ENCODE measurements at places on chromosomes 4 and X.

- DNase-seq, result no peak
Observed at GRCh38 chr4:109877400-109877799, 29.5 kb downstream of the LRIT3 start.

DNA sequence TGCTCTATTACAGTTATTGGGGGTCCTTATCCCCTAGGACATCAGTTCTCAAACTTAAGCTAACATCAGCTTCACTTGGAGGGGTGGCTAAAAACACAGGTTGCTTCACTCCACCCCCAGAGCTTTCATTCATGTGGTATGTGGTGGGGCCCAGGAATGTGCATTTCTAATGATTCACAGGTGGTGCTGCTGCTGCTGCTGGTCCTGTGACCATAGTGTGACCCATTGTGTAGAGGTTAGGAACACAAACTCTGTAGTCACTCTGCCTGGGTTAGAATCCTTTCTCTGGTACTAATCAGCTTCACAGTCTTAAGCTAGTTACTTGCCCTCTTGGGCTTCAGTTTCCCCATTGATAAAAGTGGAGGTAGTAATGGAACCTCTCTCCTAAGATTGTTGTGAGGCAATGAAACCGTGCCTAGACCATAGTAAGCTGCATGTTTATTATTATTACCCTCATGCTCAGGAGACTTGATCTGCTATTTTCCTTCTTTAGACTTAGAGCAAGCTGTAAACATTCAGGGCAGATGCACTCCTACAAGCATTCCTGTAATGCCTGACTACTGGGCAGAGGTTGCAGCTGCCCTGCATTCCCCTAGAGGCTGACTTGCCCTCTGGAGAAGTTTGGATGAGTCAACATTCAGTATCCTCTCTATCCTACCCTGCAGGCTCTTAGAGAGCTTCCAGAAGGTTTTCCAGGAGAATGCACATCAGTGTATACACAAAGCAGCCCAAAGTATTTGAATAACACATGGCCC is 94.1 kb upstream of the ACSL4 start:
- DNase-seq, result no peak

DNA sequence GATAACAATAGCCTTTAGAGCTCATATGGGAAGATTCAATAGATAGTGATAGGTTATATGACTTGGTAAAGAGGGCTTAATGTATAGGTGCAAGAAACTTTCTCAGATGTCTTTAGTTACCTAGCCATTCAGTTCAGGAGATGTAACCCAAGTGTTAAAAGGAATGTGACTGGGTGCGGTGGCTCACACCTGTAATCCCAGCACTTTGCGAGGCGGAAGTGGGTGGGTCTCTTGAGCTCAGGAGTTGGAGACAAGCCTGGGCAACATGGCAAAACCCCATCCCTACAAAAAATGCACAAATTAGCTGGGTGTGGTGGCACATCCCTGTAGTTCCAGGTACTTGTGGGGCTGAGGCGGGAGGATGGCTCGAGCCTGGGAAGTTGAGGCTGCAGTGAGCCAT is 7.9 kb downstream of the TET2 start:
- no peak for DNase-seq

DNA sequence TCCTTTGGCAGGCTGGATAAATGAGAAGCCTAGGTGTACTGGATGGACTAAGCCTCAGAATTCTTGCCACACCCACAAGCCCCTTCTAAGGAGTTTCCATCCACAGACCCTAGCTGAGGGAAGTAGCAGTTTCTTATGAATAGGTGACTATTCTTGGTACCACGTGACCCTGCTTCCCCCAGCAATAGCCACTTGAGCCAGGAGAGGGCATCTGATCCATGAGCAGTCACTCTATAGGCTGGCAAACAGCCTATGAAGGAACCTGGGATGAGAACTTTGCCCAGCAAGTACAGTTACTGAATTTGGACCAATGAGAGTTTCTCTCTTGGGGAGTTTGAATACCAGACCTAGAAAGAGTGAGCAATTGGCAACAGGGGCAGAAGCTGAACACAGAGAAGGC is 84.0 kb downstream of the RTL9 start:
- DNase-seq, result peak; percentile 69

DNA sequence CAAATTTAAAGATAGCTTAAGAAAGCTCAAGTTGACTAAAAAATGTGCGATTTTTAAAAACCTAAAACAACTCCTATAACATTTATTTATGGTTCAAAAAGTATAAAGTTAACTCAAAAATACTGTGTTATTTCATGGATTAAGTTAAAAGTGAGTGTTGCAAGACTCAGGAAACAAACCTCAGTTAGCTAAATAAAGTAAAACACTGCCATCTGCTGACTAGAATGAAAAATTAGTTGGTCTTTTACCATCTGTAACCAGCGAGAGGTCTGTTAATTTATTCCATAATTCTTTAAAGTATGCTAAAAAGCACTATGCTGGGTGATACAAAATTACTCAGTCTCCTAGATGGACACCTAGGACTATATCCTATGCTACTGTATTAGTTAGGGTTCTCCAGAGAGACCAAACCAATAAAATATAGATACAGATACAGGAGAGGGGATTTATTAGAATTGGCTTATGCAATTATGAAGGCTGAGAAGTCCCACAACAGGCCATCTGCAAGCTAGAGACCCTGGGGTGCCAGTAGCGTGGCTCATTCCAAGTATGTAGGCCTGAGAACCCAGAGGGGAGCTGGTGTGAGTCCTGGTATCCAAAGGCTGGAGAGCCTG is 4.9 kb upstream of the WDFY3 start:
- peak; percentile 52 for DNase-seq

- DNase-seq, result no peak
Observed at GRCh38 chrX:109720947-109721346, 12.1 kb downstream of the ACSL4 start.

DNA sequence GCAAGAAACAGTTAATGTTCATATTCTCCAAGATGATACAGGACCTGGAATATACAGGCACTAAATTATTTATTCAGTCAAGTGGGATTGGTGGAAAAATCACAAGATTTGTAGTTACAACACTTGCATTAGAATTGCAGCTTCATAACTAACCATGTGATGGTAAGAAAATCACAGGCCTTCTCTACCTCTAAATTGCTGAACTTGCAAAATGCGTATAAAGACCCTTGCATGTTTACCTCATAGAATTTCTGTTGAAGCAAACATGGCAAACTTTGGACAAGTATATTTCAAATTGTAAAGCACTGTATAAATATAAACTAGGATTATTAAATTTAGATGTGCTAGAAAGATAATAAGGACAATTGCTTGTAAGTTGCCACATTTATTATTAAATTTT is 215.1 kb downstream of the TMA16 start:
- DNase-seq, result no peak

DNA sequence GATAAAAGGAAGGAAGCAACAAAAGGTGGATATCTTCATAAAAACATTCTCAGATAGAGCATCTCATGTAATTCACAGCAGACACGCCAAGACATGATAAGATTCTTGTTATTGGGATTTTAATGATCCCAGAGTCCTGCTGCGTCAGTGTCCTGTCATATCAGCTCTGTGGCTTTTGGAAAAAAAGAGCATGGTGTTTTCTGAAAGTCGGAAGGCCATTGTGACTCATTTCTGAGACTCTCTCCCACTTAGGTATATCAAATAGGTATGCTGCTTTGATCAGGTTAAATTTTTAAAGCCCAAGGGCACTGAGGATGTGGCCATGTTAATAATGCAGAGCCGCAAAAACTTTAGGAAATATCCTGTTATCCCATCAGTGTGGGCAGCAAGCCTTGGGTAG is 481.0 kb downstream of the KCNIP4 start:
- no peak for DNase-seq

GRCh38 chr4:3044870-3045819 is 29.2 kb downstream of the HTT-AS start:
- DNase-seq, result no peak

DNA sequence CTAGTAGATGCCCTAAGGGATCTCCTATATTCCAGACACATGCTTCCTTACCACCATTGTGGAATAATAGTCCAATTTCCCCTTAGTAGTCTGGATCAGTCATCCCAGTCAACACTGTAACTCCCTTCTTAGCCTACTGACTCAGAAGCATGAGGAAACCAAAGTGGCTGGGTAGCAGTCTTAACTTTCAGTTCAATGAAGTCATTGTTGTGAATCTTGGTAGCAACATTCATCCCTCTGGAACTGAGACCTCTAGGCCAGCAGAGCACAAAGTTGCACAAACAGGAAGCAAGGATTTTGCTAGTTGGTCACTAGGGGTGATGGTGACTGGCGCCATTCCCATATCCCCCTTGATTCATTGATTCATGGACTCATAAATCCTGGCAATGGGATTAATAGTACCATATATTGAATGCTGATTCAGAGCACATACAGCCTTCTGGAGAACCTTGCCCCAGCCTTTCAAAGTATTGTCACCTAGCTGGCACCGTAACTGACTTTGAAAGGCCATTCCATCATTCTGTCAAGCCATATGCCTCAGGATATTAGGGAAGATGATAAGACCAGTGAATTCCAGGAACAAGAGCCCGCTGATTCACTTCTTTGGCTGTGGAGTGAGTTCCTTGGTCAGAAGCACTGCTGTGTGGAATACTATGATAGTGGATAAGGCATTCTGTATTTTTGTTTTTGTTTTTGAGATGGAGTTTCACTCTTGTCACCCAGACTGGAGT is 19.7 kb upstream of the GPAT3 start:
- no peak for DNase-seq

- no peak for DNase-seq
Observed at GRCh38 chrX:3465017-3465416, 118.6 kb upstream of the MXRA5 start.

GRCh38 chrX:108221301-108221864 is 129.8 kb downstream of the ATG4A start:
- no peak for DNase-seq

DNA sequence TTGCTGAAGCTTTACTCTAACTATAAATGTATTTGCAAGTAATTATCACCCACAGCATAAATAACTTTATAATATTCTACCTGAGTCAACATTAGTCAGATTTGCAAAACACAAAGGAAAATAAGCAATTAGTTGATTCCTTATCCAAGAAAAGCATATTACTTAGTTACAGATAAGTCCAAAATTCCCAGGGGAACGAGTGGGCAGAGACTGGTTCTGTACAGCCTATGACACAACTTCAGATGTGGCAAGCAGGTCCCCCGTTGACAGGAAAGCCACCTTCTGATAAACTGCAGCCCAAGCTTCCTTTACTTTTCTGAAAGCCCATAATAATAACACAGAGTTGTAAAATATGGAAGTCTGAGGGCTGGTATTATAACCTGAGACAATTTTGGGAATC is 62.4 kb upstream of the NDP start:
- DNase-seq, result peak; percentile 8

DNA sequence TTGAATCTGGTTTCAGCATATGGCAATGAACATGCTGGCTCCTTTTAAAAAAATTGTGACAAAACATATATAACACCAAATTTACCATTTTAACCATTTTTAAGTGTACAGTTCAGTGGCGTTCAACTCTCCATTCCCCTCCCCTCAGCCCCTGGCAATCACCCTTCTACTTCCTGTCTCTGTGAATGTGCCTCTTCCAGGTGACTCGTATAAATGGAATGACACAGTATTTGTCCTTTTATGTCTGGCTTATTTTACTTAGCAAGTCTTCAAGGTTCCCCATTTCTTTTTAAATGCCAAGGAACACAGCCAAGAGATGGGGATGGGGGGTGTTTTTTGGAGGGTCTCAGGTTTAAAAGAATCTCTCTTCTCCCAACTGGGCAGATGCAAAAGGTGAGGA is 35.4 kb upstream of the BCLAF3 start:
- no peak for DNase-seq

DNA sequence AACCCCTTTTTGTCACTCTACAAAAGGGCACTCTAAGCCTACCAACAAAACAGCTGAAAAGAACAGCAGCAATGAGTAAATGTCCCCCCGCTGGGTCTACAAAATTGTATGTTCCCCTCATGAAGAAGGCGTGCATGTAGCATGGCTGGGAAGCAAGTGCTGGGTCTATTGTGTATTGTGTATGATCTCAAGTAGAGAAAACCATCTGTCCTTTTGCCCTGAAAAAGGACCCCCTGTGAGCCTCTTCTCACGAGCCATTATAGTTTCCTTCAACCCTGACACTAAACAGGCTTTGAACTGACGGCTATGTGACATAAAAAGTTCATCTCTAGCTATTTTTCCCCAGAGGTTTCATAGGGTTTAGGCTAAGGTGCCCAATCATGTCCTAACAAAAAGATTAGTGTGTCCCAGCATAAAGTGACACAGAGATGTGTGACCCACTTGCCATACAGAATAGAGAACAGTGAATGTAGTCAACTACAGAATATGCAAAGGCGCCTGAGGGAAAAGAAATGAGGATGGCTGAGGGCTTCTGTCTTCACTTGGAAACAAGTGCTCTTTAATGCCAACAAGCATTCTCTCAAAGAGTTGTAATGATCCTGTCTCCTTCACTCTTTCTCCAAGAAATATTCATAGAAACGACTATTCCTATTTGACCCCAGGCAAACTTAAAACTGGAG is 27.3 kb downstream of the COL25A1 start:
- DNase-seq, result peak; percentile 2

DNA sequence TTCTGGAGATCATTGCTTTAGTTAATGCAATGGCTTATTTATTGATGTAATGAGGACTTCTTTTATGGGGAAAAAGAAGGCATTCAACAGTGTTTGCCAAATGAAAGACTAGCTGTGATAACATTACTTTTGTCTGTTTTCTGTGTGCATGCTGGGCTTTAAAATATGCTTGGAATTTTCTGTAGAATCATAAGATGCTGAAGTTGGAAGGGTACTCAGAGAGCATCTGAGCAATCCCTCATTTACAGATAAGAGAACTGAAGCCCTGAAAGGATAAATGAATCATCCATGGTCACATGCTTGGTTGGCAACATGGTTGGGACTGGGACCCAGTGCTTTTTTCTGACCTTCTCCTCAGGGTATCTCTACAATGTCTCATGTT is 31.4 kb upstream of the PITX2 start:
- no peak for DNase-seq

DNA sequence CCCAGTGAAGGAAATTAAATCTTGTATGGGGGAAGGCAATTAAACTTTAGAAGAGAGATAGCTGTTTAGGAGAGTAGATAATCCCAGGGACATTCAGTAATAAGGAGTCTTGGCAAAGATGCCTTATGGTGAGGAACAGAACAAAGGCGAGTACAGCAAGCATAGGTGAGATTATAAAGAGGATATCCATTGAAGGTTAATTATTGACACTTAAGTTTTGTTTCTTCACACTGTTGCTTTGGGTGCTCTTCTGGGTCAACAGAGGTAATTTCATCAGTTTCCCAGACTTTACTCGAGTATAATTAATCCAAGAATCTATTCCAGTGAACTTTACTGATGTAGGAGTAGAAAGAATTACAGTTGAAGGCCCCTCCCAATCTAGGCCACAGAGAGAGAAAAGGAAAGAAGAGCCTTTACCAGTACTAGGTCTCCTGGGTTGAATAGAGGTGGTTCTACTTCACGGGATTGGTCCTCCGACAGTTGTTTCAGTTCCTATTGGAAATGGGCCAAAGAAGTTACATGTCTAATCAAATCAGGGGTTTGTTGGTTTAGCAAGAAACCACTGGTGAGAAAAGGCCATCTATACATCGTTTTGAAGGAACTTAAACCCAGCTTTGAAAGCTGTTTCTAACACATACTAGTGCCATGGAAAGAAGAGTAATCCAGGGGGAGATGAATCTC is 27.2 kb downstream of the EPGN start:
- no peak for DNase-seq
